Cortex of kidney (tissue), 1 donor: ENCODE measurements at places on chromosomes 2 and 18.
A peak's percentile ranks its signal among the peaks of the same experiment; 100 is the strongest.

- DNase-seq = no peak
Observed at GRCh38 chr2:61670591-61671501, 132.7 kb upstream of the XPO1 start.

GRCh38 chr2:214244847-214245246 lies 166.0 kb upstream of the VWC2L start:
- DNase-seq = no peak

DNA sequence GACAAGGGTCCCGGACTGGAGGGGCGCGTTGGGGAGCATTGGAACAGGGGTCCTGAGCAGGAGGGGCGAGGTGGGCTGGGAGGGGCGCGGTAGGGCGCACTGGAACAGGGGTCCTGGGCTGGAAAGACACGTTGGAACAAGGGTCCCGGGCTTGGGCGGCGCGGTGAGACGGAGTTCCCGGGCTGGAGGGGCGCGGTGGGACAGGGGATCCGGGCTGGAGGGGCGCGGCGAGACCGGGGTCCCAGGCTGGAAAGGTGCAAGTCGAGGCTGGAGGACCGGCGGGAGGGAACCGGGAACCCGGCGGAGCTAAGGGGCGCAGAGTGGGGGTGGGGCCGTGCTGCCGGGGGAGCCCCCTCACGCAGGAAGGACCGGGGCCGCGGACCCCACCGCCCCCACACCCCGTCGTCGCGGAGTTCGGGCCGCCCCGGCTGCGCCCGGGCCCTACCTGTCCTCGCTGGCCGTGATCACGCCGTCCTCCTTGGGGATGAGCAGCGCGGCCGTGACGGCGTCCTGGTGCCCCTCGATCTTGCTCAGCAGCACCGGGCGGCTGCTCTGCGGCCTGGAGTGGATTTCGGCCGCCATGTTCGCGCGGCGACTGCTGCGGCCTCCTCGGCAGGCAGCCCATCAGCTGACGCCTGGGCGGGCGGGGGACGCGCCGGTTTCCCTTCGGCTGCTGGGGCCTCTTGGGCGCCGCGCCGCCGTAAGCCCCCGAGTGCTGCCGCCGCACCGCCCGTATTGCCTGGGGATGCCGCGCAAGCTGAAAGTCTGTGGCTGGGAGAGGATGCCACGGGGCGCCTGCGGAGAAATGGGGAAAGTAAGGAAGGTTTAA lies at the start of gene WDFY1:
Gene WDFY1, minus strand, starts transcription at position 633 of the 829 bp plus-strand sequence. Its CDS starts 51 bp downstream, at position 582.
- peak; percentile 33 for DNase-seq

DNA sequence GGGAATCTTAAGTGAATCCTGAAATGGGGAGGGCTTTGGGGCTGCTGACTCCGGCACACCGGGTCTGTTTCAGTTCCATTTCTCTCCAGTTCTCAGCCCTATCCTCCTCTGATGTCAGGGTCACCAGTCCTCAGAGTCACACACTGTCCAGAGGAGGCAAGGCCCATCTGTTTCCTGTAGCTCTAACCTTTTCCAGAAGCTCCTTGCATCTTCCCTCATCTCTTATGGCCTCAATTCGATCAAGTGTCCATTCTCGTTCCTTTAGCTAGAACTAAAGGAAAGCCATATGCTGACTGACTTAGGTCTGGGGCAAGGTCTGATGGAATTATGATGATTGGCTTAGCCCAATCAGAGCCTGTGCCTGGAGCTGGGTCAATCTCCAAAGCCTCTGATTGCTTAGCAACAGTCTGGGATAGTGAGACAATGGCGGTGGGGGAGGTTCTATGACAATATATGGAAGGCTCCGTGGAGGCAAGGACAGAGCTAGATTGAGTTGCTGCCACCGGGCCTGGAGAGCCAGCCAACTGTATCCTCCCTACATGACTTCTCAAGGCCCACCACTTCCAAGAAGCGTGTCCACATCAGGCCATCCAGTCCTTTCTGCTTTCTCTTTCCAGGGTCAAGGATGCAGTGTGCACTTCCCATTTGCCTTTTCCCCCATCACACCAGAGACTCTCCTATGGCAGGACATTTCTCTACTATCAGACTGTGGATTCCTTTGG lies 5.2 kb downstream of the ANKRD53 start:
- no peak for DNase-seq

GRCh38 chr2:75309596-75310463 lies 110.5 kb upstream of the TACR1 start:
- no peak for DNase-seq
